Osteocyte (in vitro differentiated cells): ENCODE measurements at places on chromosomes 5 and 9. TPM values are rescaled to one million over a fixed set of nuclear protein-coding genes. Genes with fewer than 3 reads are reported as not detected.

DNA sequence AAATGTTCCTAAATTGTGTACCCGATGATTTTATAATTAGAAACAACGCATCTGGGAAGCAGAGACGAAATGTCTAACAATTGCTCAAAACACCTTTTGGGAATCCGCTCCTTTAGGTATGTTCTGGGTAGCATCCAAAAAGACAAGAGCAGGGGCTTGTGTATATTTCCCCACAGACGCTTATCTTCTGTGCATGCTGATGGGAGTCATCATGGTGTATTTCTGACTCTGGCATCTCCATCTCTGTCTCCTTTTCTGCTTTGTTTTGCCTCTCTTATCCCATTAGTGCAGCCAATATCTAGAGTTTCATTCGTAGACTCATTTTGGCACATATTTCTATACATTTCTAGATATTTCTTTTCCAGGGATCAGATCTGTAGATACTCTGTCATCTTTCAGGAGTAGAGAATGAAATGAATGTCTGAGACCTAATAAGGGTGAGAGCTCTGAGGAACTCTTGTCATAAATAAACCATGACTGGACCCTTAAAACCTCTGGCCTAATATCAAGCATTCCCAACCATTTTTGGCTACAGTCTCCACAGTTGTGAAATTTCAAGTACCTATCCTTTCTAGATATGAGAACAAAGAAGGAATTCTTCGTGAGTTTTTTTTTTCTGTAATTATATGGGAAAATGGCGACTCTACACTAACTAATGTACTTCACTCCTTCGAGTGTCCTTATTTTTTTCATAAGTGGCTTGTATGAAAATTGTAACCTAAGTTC, 508.2 kb downstream of the ACTL7B start:
- H3K27me3 ChIP-seq: no peaks in the 10 kb centered on the region
- H3K27ac ChIP-seq: no peak overlapping the region
- H3K36me3 ChIP-seq: no peaks in the 10 kb centered on the region

The PAM gene
- total RNA-seq: 267 and 289 TPM in 2 replicates

DNA sequence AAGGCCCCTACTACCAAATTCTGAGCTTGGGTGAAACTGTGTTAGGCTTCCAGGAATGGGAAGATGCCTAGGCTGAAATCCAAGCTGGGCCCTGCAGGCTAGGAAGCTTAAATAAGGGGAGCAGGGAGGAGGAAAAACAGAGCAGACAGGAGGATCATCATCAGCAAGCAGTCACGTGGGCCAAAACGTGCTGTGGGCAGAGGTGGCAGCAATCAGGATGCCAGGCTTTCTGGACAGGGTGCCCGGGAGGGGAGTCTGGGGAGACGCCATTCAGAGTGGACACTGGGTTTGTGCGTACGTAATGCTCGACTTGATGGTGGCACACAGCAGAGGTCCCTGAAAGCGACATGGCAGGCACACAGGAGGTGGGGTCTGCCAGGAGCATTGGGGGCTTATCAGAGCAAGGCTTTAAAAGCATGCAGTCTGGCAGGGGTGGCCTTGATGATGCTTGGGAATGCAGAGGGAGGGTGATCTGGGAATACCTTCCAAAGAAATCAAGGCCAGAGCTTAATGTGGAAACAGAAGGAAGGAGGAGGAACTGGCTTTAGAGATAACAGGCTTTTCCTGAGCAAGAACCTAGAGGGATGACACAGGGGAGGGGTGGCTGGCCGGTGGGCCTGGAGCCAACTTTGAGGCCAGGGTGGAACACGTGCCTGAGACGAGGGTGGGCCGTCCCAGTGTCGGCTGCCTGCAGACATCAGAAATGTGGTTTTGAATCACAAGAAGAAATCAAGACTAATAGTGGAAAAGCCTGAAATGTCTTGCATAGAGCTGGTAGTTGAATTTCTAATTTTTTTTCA, 212.5 kb downstream of the GADD45G start:
- H3K4me1 ChIP-seq: peaks cover 4% of the 10 kb centered on the region
- peak; percentile 63 for DNase-seq
- no peaks in the 10 kb centered on the region for H3K36me3 ChIP-seq
- peaks cover 3% of the 10 kb centered on the region for H3K27me3 ChIP-seq
- H3K27ac ChIP-seq: no peak overlapping the region

- no peak for DNase-seq
- no peak overlapping the region for H3K27ac ChIP-seq
- H3K36me3 ChIP-seq: no peaks in the 10 kb centered on the region
These were observed 52.3 kb upstream of the TBCA start for GRCh38 chr5:77828445-77828844.

- peak; percentile 90 for DNase-seq
- no peak overlapping the region for H3K4me3 ChIP-seq
- peak overlapping the region; percentile 98 for H3K27ac ChIP-seq
- H3K4me1 ChIP-seq: peaks cover 67% of the 10 kb centered on the region
These were observed 159.3 kb downstream of the RGS3 start for GRCh38 chr9:113622600-113623400.

The FBP2 gene
- not detected in 2 replicates for total RNA-seq

DNA sequence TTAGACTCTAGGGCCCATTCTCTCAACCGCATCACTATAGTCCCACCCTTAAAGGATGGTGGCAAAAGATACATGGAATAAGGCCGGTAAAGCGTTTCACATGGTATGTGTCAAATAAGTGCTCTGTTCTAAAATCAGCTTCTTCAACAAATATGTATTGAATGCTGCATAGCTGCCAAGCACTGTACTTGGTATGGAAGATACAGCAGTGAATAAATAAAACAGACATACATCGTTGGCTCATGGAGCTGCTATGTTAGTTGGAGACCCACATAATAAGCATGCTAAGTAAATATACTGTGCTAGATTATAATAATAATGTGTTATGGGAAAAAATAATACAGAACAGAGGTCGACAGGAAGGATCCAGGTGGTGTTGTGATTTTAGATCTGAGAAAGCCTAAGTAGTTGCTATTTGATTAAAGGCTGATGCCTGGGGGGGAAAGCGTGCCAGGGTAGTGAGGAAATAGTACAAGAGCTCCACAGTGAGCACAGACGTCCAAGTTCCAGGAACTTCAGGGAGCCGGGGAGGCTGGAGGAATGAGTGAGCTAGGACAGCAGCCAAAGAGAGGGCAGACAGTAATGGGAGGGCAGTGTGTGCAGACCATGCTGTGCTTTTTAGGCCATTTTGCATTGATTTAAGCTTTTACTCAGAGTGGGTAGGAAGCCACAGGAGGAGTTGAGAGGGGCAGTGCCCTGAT, 93.7 kb downstream of the JAKMIP2 start:
- peaks cover 11% of the 10 kb centered on the region for H3K4me1 ChIP-seq
- H3K27ac ChIP-seq: peak overlapping the region; percentile 9
- no peak overlapping the region for H3K4me3 ChIP-seq
- no peaks in the 10 kb centered on the region for H3K36me3 ChIP-seq

The PPP2CA gene
- 108 and 117 TPM in 2 replicates for total RNA-seq

The CARTPT gene
- not detected in 2 replicates for total RNA-seq

GRCh38 chr5:140647042-140647419, 399 bp downstream of the NDUFA2 start:
- peaks cover 26% of the 10 kb centered on the region for H3K36me3 ChIP-seq
- peaks cover 27% of the 10 kb centered on the region for H3K4me1 ChIP-seq
- peak overlapping the region; percentile 97 for H3K27ac ChIP-seq

The CERCAM gene
- total RNA-seq: 128 and 132 TPM in 2 replicates

GRCh38 chr5:180739271-180739670, 587 bp downstream of the OR2Y1 start:
- H3K27ac ChIP-seq: no peak overlapping the region
- H3K4me3 ChIP-seq: no peak overlapping the region
- H3K27me3 ChIP-seq: peaks cover 12% of the 10 kb centered on the region
- H3K4me1 ChIP-seq: no peaks in the 10 kb centered on the region
- DNase-seq: no peak
- H3K36me3 ChIP-seq: no peaks in the 10 kb centered on the region

DNA sequence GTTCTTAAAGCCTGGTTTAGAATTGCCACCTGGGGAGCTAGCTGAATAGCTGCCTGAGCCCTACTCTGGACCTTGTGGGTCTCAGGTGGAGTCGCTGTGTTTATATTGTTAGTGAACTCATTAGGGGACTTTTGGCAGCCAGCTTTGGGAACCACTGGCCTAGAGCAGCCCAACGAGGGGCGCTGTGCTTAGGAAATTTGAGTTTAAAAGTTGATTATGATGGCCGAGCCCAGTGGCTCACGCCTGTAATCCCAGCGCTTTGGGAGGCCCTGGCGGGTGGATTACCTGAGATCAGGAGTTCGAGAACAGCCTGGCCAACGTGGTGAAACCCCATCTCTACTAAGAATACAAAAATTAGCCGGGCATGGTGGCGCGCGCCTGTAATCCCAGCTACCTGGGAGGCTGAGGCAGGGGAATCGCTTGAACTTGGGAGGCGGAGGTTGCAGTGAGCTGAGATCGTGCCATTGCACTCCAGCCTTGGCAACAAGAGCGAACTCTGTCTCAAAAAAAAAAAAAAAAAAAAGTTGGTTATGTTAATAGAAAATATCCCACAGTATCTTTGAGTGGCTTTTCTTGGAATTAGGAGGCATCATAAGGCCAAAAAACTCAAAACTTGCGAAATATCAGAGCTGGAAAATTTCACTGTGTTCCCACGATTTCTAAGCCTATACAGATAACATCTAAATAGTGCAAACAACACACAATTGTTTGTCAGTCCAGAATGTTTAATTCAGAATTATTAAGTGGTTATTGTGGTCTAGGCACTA, 809 bp downstream of the MCCC2 start:
- peaks cover 2% of the 10 kb centered on the region for H3K36me3 ChIP-seq
- DNase-seq: peak; percentile 78
- peak overlapping the region; percentile 98 for H3K4me3 ChIP-seq
- no peaks in the 10 kb centered on the region for H3K27me3 ChIP-seq
